GM12891 (cell line): ENCODE measurements at places on chromosomes 3 and 15.
A peak's percentile ranks its signal among the peaks of the same experiment; 100 is the strongest.

GRCh38 chr3:13325892-13326443, 94.2 kb downstream of the NUP210 start:
- DNase-seq = no peak

GRCh38 chr15:57033715-57034439, 115.4 kb downstream of the TCF12 start:
- DNase-seq = no peak

DNA sequence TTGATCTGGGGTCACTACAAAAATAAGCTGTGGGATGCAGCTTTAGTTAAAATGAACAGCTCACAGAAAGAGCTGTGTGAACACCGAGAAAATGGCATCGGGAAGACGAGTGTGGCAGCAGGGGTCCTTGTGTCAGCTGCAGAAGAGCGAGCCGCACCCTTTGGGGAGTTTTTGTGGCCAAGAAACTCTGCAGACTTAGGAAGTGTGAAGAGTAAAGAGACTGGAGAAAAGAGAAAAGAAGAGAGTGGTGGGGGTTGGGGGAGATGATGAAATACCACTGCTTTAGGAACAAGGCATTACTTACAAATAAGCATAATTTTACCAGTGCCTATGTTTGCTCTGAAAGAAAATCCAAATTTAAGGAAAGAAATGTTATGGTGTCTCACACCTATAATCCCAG, 147.8 kb downstream of the LRRC28 start:
- no peak for DNase-seq

DNA sequence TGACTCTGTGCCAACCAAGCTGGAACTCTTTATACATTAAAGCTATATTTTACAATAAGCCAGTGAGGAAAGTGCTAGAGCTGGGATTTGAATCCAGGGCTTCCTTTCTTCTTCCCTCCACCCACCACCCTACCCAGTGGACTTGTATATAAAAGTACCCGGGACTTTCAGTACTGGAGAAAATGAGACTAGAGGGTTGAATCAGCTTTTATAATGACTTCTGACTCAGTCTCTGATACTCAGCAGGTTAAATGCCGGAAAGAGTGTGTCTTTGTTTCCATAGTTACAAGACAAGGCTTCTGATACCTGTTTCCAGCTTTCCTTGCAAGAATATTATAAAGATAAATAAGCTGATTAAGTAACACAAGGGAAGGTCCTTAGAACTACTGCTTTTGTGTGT, 80.9 kb downstream of the FRMD4B start:
- no peak for DNase-seq

GRCh38 chr3:189710620-189711402, 79.6 kb downstream of the TP63 start:
- DNase-seq = no peak

DNA sequence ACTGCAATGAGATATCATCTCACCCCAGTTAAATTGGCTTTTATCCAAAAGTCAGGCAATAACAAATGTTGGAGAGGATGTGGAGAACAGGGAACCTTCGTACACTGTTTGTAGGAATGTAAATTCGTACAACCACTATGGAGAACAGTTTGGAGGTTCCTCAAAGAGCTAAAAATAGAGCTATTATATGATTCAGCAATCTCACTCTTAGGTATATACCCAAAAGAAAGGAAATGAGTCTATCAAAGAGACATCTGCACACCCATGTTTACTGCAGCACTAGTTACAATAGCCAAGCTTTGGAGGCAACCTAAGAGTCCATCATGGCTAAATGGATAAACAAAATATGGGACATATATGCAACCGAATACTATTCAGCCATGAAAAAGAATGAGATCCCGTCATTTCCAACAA, 68.0 kb upstream of the HES1 start:
- DNase-seq = no peak

DNA sequence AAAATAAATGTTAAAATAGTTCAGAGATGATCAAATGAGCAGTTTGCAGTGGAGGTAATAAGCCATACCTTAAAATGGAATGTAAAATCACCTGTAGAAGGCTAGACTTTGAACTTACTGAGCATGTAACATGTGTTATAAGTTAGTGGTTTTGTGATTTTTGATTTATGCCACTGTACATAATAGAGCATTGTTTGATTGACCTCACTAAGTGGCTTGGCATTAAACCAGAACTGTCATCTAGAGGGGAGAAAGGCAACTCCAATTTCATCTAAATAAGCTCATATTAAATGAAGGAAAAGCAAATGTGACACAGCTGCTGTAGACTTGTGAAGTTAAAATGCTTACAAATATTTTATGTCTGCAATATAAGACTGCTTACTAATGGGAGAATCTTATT, 387.9 kb downstream of the ZIC1 start:
- DNase-seq = no peak

- DNase-seq = no peak
Measured at GRCh38 chr15:86772369-86773059, 692.8 kb downstream of the AGBL1 start.

GRCh38 chr15:52303093-52303772, 7.6 kb upstream of the MYO5C start:
- no peak for DNase-seq

DNA sequence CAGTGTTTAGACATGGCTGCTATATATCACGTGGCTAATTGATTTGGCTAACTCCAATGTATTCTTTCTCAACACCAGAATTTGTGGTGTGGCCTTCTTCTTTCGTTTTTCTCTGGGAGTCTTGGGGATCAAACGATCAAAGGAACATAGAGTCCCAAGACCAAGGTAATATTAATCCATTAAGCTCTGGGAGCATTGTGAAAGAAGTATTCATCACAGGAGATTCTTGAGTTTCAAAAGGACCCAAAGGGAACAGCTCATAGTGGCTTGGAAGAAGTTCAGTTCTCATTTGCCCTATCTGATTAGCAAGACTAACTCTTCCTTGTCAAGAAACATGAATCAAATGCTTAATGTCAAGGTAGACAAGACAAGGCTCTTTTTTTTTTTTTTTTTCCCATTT, 32.9 kb upstream of the TICRR start:
- DNase-seq = no peak

DNA sequence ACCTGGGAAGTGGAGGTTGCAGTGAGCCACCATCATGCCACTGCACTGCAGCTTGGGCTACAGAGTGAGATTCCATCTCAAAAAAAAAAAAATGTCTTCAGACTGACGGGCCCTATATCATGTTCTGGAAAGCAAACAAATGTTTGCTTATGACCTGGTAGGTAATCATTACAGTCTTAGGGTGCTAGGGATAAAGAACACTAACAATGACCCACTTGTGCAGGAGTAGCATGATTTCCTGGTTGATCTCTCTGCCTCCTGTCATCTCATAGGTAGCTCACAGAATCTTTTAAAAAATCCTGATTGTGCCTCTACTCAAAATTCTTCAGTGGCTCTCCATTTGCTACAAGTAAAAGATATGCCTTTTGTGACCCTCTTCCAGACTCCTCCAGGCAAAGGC, 74.5 kb upstream of the TSPAN3 start:
- no peak for DNase-seq

DNA sequence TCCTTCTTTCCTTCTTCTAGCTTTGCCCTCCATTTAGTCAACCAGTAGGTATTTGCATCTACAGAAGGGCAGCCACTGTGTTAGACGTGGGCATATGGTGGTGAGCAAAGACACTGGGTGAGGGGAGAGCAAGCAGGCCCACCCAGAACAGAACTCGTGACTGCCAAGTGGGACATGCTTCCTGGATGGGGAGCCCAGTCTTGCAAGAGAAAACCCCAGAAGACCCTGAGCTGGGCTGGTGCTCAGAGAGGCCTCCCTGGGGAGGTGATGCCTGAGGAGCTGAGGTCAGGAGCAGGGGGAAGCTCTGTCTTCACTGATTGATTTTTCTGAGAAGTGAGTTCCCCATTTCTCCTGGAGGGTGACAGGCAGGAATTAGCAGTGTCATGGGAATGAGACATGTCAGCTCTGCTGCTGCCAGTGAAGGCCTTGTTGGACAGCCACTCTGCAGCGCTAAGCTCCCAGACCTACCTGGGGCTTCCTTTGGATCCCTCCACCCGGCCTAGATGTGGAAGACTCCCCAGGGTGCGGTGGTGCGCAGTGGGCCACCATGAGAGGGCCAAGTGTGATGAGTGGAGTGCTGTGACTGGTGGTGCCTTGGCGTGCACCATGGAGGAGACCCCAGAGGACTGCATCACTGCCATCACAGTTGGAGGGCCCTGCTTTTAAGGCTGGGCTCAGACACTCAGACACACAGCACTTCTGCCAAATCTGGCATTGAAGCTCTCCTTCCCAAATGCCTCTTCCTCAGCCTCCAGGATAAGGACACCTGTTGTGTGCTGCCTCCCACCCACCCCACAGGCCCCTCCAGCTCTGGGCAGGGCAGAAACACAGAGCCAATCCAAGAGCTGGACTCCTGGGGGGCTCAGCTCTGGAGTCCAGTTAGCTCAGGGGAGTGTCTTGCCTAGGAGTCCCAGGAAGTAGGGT, 40.0 kb upstream of the TOPBP1 start:
- DNase-seq = no peak

GRCh38 chr3:149575961-149576564, 81.8 kb downstream of the WWTR1 start:
- no peak for DNase-seq

DNA sequence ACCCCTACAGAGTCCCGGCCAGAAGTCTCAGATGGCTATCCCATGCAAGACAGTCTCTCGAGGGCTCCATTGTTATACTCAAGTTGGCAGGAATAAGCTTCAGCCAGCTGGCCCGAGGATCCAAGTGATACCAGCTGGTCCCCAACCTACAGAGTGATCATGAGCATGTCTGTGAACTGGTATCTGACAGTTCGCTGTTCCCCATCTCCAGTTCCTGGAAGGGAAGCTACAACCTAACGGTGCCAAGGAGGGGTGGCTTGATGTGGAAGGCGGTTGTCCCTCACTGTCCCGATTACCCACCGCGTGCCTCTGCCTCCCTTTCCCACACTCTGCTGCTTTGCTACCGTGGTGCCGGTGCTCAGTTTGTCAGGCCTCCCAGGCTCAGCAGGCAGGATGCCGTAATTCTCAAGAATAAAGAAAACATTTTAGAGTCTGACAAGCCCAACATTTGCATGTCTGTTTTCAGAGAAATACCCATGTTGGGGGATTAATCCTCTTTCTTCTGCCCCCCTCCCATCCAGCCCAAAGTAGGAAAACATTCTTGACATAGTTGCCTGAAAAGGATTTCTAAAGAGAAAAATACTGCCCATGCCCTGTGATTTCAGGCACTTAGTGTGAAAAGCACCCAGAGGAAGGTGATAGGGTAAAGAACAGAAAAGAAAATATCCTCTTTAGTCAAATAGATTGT, 49.4 kb upstream of the HES1 start:
- DNase-seq = no peak

- no peak for DNase-seq
Measured at GRCh38 chr15:82768414-82769054, 37.3 kb downstream of the FSD2 start.

DNA sequence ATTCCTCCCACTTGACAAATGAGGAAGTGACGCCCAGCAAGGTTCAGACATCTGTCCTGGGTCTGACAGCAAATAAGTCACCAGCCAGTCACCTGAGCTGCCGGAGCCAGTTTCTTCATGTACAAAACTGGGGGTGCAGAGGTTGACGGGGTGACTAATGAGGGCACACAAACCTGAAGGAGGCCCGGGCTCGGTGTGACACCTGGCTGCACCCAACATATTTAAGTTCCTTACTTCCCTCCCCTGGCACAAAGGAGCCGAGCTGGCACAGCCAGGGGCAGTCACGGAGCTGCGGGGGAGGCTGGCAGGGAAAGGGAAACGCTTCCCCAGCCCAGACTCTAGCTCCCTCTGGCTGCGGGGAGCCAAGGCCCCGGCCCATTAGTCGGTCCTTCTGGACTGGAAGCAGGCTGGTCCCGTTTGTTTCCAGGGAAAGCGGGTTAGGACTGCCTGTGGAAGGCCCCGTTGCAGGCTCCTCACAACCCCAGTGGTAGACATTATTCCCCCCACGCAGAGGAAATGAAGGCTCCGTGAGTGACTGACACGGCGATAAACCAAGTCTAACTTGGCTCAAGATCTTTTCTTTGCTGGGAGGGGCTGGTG, 2.3 kb downstream of the FBXL22 start:
- DNase-seq = peak; percentile 29

DNA sequence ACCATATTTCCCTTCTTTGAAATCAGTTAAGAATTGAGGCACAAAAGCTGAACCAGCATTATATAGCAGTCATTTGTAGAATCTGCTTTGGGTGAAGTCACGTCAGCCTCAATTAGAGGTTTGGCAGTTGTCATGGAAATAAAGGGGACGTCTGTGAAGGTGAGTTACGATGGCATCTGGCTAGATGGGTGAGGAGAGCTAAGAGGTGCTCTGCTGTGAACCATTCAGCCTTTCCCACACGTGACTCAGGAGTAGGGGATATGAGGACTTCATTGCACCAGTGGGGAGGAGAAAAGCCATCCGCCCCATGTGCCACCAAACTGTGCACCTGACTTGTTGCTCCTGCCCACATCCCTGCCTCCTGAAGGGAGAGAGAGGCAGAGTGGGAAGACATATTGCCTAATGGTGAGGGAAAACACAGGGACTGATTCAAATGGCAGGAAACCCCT, 2.8 kb upstream of the C15orf40 start:
- no peak for DNase-seq

- no peak for DNase-seq
Measured at GRCh38 chr3:191330530-191331048, 263 bp upstream of the UTS2B start.

DNA sequence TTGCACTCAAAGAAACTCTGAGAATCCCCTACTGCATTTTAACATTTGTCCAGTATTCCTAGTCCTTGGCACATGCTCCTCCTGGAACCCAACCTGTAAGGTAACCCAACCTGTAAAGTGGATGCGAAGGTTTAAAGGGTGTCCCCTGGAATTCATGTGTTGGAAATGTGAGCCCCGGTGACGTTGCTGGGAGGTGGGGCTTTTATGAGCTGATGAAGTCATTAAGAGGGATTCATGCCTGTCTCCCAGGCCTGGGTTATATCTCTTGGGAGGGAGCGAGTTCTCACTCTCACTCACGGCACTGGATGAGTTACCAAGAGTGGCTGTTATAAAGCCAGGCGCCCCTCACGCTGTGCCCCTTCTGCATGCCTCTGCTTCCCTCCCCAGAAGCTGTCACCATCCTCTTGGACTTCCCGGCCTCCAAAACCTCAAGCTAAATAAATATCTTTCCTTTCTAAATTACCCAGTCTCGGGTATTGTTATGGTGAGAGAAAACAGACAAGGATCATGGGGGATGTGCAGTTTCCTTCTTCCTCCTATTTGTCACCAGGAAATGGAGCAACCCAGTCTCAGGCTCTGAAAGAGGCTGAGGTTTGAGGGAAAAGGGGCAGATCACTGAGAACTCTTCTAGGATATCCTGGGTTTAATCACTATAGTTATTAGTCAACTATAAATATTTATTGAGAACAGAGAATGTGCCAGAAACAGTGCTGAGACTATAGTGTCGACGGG, 7.6 kb downstream of the XXYLT1 start:
- DNase-seq = no peak
